ENCODE measurements at places on chromosomes 1 and 21. TPM values are rescaled to one million over a fixed set of nuclear protein-coding genes. Genes with fewer than 3 reads are reported as not detected.

Gene OPTC
- total RNA-seq, result not detected

- no peak overlapping the region for H3K4me3 ChIP-seq
- no peak overlapping the region for H3K27ac ChIP-seq
- no peaks in the 10 kb centered on the region for H3K4me1 ChIP-seq
- no peak for DNase-seq
- no peaks in the 10 kb centered on the region for H3K36me3 ChIP-seq
Observed at GRCh38 chr1:172650474-172651193, 8.3 kb upstream of the FASLG start.

DNA sequence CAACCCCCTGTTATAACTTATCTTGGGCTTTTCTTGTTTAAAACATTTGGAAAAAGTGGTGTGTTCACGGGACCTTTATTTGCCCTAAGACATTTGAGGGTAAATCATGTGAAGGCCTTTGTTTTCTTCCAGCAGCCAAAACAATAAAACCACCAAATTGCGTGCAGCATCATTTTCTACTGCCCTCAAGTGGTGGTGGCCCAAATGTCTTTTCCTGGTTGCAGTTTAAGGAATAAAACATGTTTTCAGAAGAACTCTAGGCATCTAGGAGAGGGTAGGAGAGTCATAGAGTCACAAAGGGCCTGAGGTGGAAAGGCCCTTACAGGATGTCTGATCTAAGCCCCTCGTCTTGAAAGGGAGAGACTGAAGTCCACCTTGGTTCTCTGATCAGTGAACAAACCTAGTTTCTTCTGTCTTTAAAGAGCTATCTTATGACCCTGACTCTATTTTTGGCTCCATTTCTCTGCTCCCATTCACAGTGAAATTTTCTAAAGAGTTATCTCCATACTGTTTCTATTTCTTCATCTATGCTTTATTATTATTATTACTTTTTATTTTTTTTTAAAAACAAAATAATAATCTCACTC is 16.0 kb upstream of the EPS15 start:
- no peaks in the 10 kb centered on the region for H3K4me1 ChIP-seq
- H3K27me3 ChIP-seq, result no peaks in the 10 kb centered on the region
- no peak overlapping the region for H3K27ac ChIP-seq
- H3K36me3 ChIP-seq, result no peaks in the 10 kb centered on the region
- DNase-seq, result peak; percentile 32

DNA sequence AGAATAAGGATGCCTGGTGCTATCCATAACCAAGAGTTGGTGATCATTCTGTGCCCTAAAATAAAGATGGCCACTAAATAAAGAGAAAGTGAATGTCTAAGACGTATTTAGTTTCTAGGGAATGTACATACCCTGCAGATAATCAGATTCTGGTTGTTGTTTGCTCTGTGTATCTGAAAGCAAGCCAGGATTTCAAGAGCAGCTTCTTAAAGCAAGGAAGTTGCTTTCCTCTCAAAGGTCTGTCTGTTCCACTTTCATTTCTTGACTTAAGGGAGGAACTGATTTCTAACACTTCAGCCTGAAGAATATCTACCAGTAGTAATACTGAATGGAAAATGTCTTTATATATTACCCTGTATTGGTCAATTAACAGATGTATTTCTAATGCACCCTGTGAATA is 88.8 kb downstream of the KIF1B start:
- DNase-seq, result no peak
- H3K4me3 ChIP-seq, result no peak overlapping the region
- peaks cover 6% of the 10 kb centered on the region for H3K4me1 ChIP-seq
- peak overlapping the region; percentile 4 for H3K27ac ChIP-seq

GRCh38 chr1:87728169-87728568 is 399.5 kb downstream of the LMO4 start:
- H3K36me3 ChIP-seq, result no peaks in the 10 kb centered on the region
- no peak overlapping the region for H3K27ac ChIP-seq
- DNase-seq, result no peak
- no peaks in the 10 kb centered on the region for H3K27me3 ChIP-seq
- H3K4me3 ChIP-seq, result no peak overlapping the region

DNA sequence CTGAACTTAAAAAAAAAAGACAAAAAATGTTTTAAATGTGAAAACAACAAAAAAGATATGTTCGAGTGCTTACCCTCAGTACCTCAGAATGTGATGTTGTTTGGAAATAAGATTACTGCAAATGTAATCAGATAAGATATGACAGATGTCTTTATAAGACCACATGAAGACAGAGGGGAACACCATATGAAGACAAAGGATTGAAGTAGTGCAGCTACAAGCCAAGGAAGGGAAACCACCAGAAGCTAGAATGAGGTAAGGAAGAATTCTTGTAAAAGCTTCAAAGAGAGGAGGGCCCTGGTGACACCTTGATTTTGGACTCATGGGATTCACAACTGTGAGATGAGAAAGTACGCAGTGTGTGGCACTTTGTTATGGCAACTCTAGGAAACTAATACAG is 15.4 kb downstream of the ASB17 start:
- H3K27me3 ChIP-seq, result no peaks in the 10 kb centered on the region
- H3K4me3 ChIP-seq, result no peak overlapping the region
- H3K4me1 ChIP-seq, result no peaks in the 10 kb centered on the region
- DNase-seq, result no peak
- no peaks in the 10 kb centered on the region for H3K36me3 ChIP-seq

Gene LEMD1
- total RNA-seq, result 6.7 TPM

DNA sequence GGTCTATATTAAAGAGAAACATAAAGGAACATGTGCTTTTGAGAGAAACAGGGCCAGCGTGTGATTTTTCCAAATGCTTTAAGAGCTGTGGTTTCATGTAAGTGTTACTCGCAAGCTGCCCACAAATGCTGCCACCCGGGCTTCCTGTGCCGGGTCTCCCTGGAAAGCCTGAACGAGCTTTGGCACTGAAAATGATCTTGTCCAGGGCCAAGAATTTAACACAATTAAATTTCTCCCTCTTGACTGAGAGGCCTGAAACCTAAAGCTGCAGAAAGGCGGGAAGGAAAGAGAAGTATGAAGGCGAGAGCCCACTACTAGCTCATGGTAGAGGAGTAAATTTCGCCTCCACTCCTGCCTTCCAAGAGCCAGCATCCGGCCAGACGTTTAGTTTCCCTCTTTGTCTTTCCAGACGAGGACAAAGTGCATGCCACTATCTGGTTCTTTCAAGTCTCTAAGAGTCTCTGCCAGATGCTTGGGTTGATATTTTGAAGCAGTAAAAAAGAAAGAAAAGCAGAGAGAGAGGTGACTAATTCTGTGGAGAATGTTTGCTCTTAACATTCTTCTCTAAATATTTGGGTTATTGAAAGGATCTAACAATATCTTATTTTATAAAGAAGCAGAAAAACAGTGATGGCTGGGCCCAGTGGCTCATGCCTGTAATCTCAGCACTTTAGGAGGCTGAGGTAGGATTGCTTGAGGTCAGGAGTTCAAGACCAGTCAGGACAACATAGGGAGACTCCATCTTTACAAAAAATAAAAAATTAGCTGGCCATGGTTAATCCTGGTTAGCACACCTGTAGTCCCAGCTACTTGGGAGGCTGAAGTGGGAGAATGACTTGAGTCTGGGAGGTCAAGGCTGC is 100.0 kb upstream of the HNRNPU start:
- H3K27me3 ChIP-seq, result no peaks in the 10 kb centered on the region
- peak overlapping the region; percentile 73 for H3K27ac ChIP-seq
- H3K4me3 ChIP-seq, result no peak overlapping the region
- DNase-seq, result peak; percentile 28
- H3K36me3 ChIP-seq, result no peaks in the 10 kb centered on the region
- H3K4me1 ChIP-seq, result peaks cover 21% of the 10 kb centered on the region

Data from thyroid gland (tissue), 4 donors.